ENCODE measurements at places on chromosomes 11 and 22.
A peak's percentile ranks its signal among the peaks of the same experiment; 100 is the strongest.

GRCh38 chr11:73140213-73141030 is 1.7 kb downstream of the FCHSD2 start:
- no peak for DNase-seq

DNA sequence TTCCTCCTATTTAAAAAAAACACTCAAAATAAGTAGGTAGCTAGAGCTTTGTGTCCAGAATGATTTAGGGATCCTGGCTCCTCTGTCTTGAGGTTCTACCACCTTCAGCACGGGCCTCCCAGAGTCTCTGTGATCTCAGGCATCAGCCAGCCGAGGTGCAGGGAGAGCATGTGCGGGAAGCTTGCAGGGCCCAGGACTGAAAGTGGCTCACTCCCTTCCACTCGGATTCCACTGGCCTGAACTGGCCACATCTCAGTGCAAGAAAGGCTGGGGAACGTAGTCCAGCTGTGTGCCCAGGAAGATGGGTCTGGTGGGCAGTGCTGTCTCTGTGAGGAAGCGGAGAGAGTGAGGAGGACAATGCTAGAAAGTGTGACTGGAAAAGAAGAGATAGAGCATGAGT is 68.3 kb upstream of the MYOD1 start:
- no peak for DNase-seq

- no peak for DNase-seq
These were observed 68.6 kb downstream of the LDLRAD3 start for GRCh38 chr11:36012455-36012854.

GRCh38 chr11:130050257-130050656 is 19.4 kb upstream of the APLP2 start:
- DNase-seq = no peak

GRCh38 chr22:33302049-33302545 is 243.9 kb upstream of the SYN3 start:
- peak; percentile 36 for DNase-seq

GRCh38 chr22:46857142-46857884 is 94.9 kb downstream of the TBC1D22A start:
- DNase-seq = no peak

DNA sequence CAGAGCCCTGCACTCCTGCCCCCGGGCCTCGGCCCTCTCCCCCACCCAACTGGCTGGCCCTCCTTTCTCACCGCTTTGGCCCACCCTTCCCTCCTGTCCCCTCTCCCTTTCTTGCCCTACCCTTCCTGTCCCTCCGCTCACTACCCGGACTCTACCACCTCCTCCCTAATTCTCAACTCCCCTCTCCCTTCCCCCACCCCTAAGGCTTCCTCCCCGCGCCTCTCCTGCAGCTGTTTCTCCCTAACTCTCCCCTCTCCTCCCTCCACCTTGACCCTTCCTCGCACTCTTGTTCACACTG is 421 bp downstream of the SLC15A3 start:
- no peak for DNase-seq

- DNase-seq = no peak
These were observed 11.1 kb downstream of the NAV2 start for GRCh38 chr11:19723572-19724342.

- DNase-seq = no peak
These were observed 8.2 kb upstream of the SCUBE2 start for GRCh38 chr11:9099617-9100016.

DNA sequence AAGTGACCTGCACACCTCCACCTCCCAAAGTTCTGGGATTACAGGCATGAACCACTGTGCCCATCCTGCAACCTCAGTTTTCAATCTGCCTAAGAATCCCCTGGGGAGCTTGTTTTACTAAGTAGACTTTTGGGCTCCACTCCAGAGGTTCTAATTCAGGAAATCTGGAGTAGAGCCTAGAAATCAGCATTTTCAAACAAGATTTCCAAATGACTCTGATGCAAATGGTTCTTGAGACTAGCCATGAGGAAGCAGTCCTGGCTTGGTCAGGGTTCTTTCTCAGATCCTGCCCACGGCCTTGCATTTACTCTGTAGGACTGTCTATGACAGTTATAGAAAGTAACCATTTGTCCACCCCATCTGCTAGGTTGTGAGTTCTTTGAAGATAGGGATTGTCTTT is 1.6 kb upstream of the KCNE3 start:
- no peak for DNase-seq

- no peak for DNase-seq
These were observed 59.8 kb downstream of the TMEM135 start for GRCh38 chr11:87097582-87097981.

- no peak for DNase-seq
These were observed 2.5 kb upstream of the MIF start for GRCh38 chr22:23891726-23892125.

- DNase-seq = no peak
These were observed 20.9 kb downstream of the OOSP3 start for GRCh38 chr11:59899532-59899931.

- no peak for DNase-seq
These were observed 102.3 kb downstream of the PRR5L start for GRCh38 chr11:36398231-36398953.

DNA sequence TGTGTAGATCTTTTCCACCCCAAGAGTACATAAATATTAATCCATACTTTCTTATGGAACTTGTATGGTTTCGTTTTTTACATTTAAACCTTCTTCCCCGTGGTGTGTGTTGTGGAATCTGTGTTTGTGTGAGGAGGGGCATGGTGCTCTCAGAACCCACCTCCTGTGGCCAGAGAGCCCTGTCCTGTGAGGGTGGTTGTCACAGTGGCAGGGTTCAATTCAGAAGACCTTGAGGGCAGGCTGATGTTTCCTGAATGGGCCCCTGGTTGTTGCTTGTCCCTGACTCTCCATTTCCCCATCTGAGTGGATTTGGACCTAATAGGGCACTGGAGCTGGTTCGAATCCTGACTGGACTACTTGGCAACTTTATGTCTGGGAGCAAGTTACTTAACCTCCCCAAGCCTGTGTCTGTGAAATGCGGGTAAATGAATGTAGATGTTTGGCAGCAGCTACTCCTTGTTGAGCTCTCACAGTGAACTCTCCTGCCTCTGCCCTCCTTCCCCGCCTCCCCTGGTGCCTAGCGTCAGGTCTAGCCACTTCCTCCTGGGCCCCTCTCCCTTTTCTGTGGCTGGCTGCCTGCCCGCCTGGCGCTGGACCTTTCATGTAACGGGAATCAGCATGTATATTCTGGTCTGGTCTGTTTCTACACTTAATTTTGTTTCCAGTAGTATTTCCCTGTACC is 7.3 kb downstream of the NEAT1 start:
- DNase-seq = no peak

GRCh38 chr22:23179381-23180299 is 669 bp upstream of the BCR start:
- no peak for DNase-seq

GRCh38 chr22:27399161-27399560 is 402.4 kb downstream of the MN1 start:
- no peak for DNase-seq

DNA sequence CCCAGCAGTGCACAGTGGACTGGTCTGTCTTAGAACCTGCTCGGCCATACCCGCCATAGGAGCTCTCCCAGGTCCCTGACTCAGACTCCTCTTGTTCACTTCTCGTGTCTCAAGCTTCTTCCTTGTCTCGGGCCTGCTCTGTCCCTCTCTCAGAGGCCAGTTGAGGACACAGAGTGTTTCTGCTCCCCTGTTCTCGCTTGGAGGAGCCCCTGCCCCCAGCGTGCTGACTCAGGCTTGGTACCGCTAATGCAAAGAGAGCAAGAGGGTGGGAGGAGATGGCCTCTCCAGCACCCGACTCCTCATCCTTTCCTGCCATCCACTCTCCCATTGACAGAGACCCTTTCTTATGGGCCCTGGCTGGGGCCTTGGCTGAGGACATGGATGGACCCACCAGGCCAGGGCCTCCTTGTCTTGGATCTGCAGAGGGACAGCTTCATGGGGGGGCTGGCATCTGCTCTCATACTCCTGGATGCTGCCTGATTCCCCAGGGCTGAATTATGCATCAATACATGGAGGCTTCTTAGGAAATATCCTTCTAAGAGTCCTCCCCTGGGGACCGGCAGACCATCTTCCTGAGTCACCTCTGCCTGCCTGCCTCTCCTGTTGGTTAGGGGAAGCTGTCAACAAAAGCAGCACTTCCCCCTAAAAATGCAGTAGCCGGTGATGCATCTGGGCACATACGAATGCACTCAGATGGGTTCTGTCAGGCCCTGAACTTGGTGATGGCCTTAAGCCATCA is 15.9 kb downstream of the TSPAN18 start:
- no peak for DNase-seq

- no peak for DNase-seq
These were observed 9.0 kb upstream of the AGBL2 start for GRCh38 chr11:47724041-47724729.

- no peak for DNase-seq
These were observed 119.1 kb downstream of the RRM1 start for GRCh38 chr11:4213746-4214145.

DNA sequence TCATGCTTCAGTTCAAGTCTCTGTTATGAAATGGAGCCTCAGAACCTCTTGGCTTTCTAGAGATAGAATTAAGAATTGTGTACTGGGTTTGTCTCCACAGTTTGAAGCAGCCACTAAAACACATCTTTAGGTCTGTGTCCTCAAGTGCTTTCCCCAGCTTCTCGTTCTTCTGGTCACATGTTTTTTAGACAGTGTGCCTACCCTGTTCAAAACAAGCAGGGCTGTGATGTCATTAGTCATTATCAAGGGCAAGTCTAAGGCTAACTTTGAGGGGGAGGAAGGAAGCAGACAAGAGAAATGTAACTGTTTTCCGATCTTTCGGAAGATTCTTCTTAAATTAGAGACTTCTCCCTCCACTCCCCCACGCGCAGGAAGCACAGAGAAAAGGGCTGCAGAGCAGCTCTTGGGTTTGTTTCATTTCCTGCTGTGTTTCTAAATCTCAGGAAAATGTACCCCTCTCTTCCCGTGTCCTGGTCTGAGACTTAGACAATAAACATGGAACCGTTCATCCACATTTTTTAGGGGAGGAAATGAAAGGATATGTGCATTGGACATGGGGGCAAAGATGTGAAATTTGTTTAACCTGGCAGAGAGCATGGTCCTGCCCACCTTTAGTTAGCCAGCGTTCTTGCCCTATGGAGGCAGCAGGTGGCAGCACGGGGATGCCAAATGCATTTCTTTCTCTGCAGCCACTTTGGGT is 3.1 kb downstream of the AKIP1 start:
- peak; percentile 16 for DNase-seq

GRCh38 chr22:26161746-26162145 is 7.5 kb upstream of the SEZ6L start:
- DNase-seq = no peak

DNA sequence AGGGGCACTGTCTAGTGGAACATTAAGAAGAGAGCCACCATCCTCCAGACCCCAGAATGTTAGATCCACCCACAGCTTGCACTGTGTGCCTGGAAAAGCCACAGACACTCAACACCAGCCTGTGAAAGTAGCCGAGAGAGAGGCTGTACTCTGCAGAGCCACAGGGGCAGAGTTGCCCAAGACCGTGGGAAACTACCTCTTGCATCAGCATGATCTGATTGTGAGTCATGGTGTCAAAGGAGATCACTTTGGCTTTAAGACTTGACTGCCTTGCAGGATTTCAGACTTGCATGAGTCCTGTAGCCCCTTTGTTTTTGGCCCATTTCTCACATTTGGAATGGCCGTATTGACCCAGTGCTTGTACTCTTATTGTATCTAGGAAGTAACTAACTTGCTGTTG is 115.9 kb upstream of the CCDC179 start:
- no peak for DNase-seq

DNA sequence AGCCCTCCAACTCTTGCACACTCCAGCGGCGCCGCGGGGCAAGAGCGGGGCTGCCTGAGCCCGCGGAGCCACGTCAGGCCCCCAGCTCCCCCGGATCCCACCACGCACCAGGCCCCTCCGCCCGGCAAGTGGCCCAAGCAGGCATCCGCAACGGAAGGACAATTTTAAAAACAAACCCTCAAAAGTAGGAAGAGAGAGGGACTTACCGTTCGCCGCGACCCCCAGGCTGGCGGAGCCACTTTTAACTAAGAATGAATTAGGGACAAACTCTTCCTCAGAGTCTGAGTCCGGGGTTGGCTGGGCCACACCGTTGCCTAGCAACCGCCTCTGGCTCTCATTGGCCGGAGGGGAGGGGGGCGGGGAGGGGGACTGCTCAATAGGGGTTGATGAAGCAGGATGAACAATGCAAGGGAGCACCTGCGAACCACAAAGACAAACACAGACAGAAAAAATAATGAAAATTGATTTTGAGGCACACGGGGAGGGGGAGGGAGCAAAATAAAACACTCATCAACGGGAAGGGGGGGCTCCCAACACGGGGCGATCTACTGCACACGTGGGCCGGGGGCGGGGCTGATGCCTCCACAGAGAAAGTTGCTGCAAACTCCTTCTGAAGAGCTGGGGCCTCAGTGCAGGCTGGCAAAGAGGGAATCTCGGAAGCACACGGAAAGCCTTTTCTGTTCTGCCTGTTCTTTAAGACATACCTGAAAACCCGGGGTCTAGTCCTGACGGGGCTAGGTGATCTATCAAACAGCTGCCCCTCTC is 387.5 kb upstream of the NARS2 start:
- DNase-seq = no peak

- DNase-seq = no peak
These were observed 310.2 kb downstream of the DLG2 start for GRCh38 chr11:85316967-85317366.

DNA sequence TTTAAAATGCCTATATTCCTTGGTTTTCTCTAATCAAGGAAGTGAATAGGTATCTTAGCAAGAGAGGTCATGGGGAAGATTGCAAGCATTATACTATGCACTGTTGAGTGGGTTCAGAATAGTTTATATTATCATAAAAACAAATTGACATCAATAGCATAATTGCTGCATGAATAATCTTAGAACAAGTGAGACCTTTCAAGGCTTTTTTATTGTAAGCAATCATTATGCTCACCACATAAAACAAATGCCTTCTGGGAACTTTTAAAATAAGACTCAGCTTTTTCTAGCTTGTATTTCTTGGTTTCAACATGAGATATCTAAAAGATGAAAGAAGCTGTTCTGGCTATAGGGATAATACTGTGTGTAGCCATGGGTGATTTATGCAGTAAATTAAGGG is 135.6 kb upstream of the ZC3H12C start:
- no peak for DNase-seq

DNA sequence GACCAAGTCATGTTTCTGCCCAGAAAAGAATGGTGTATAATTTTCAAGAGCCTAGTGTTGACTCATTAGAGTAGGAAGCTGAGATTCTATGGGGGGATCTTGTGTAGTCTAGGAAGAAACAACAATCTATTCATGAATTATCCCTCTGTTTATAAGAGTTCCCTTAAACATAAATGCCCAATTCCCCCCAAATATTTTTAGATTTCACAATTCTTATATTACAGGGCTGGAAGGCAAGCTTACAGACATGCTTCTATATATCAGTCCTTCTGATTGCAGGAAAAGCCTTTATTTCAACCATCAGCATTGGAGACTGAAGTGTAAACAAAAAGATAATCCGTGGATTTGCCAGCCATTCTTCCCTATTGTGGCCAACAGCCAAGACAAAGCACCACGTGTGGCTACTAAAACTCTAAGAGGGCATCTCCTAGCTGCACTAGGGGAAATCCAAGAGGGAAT is 71.4 kb downstream of the NAT10 start:
- no peak for DNase-seq
